ENCODE measurements at places on chromosomes 5 and 9. TPM values are rescaled to one million over a fixed set of nuclear protein-coding genes. Genes with fewer than 3 reads are reported as not detected.

Gene AK8
- total RNA-seq: not detected

Gene REEP2
- 4.2 TPM for total RNA-seq

Gene CARTPT
- total RNA-seq: not detected

Gene IL4
- not detected for total RNA-seq

Gene UBE2QL1
- not detected for total RNA-seq

Gene PRR16
- total RNA-seq: not detected

Gene PDCD1LG2
- 24.3 TPM for total RNA-seq

Measured in pulmonary artery endothelial cell (primary cell).